AG09309 (cell line): ENCODE measurements at places on chromosomes 7 and 10.

GRCh38 chr10:70232155-70232858 lies 922 bp downstream of the PPA1 start:
- DNase-seq, result no peak

DNA sequence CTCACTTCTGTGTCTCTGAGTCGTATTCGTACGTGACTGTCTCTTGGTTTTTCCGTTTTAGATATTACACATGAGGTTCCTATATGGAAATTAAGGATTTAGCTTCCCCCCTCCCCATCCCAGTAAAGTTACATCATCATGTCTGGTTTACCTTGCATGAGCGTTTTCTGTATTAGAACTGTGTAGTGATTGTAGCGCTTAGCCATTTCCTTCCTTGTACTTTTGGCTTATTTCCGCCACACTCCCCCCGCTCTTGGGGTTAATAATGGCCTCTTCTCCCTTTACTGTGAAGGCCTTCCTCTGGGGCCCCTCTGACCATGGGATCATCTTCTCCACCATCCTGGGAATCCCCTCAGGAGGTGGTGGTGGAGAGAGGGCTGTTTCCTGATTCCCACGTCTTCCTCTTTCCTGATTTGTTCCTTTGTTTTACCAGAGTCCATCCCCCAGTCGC lies 27.2 kb upstream of the AP5Z1 start:
- no peak for DNase-seq

DNA sequence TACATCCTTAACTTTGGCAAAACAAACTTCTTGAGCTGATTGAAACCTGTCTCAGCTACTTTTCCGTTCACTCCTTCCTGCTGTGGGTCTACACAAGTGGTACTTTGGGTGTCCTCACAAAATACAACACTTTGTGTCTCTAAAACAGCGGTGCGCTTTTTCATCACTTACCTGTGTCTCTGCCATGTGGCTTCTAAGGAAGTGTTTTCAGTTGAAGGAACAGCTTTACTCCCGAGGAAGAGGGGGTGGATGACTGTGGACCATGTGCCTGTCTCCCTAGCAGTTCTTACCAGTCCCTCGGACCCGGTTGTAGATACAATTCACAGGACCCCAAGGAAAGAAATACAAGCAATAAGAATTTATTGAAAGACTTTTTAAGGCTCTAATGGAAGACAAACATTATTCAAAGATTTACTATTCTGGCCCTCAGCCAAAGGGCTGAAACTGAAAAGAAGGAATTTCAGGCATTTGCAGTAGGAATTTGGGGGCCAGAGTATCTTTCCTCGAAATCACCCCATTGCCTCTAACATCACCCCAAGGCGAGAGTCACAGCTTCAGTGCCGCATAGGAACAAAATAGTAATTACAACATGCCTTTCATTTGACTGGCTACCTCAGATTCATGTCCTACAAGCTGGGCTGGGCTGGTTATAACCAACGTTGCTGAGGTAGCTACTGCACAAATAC lies 246.3 kb downstream of the ACTR3B start:
- DNase-seq, result no peak

- DNase-seq, result no peak
Observed at GRCh38 chr7:49771427-49772176, 1.8 kb upstream of the VWC2 start.

GRCh38 chr10:3363311-3364045 lies 190.9 kb upstream of the PITRM1 start:
- DNase-seq, result no peak
